SK-N-SH (cell line): ENCODE measurements at places on chromosomes 13 and 19. TPM values are rescaled to one million over a fixed set of nuclear protein-coding genes. Genes with fewer than 3 reads are reported as not detected.

DNA sequence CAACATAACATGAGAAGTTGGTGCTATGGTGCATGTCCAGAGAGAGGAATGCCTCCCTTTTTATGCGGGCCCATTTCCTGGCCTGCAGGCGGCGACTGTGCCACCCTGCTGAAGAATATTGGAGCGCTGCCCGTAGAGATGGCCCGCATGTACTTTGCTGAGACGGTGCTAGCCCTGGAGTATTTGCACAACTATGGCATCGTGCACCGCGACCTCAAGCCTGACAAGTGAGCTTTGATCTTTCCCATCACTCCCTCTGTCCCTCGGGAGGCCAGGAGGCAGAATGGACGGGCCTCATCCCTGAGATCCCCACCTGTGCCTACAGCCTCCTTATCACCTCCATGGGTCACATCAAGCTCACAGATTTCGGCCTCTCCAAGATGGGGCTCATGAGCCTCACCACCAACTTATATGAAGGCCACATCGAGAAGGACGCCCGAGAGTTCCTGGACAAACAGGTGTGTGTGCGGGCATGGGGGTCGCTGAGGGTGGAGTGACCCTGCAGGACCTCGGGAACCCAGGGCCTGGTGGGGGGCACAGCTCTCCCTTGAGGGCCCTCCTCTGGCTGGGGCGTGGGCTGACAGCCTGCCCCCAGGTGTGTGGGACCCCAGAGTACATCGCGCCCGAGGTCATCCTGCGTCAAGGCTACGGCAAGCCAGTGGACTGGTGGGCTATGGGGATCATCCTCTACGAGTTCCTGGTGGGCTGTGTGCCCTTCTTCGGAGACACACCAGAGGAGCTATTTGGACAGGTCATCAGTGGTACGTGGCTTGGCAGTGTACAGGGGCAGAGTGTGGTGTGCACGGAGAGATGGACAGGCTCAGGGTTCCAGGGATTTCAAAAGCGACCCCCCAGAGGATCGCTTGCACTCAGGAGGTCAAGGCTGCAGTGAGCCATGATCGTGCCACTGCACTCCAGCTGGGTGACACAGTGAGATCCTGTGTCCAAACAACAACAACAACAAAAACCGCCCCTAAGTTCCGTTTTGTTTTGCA is 16.2 kb downstream of the DNASE2 start:
- DNase-seq, result no peak

DNA sequence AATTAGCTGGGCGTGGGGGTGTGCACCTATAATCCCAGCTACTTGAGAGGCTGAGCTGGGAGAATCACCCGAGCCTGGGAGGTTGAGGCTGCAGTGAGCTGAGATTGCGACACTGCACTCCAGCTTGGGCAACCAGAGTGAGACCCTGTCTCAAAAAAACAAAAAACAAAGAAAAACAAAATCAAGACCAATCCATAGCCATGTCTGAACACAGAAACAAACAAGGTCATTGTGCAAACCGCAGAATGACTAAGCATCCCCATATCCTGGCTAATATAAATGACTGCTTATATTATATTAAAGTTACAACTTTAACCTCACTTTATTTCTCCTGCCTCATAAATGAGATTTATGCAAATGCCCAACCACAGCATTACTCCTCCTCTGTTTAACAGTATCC is 2.3 kb upstream of the LYPD3 start:
- DNase-seq, result no peak

DNA sequence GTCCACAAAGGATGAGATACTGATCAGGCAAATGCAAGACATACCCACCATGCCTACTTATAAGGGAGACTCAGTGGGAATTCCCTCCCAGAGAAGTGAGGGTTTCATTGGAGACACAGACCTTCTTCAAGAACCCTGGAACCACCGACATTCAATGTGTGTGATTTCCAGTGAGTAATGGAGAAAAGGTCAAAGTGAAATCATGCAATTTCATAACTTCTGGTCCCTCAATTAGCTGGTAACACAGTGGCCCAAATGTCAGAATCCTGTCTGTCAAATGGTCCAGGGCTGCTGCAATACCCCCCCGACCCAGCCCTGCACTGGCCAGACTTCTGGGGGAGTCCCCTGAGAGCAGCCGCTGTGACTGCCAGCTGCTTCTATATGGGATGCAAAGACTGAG is 4.7 kb upstream of the METTL21C start:
- no peak for DNase-seq

GRCh38 chr13:84393981-84394625 is 511.8 kb upstream of the SLITRK1 start:
- DNase-seq, result no peak

DNA sequence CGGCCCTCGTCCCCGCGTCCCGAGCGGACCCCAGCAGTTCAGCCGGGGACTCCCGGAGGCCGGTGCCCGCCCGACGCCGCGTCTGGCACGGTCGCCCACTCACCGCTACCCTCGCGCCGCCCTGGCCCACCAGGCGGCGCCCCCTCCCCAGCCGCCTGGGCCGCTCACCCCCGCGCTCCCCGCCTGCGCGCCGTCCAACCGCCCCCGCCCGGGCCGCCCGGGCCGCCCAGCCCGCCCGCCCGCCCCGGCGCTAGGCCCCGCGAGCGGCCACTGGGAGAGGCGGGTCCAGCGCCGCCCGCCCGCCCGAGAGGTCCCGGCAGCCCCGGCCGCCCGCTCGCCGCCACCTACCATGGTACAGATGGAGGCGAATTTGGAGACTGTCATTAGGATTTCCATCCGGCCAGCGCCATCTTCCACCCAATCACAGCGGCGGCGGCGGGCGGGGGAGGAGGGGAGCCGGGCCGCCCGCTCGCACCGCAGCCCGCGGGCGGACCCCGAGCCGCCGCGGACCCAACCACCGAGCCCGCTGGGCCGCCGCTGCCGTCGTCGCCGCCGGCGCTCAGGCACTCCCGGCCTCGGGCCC is at the start of gene USP12:
USP12 (minus strand) TSS at position 568 of the 583 bp plus-strand sequence; CDS start at position 396, 172 bp downstream.
- DNase-seq, result peak; percentile 86

DNA sequence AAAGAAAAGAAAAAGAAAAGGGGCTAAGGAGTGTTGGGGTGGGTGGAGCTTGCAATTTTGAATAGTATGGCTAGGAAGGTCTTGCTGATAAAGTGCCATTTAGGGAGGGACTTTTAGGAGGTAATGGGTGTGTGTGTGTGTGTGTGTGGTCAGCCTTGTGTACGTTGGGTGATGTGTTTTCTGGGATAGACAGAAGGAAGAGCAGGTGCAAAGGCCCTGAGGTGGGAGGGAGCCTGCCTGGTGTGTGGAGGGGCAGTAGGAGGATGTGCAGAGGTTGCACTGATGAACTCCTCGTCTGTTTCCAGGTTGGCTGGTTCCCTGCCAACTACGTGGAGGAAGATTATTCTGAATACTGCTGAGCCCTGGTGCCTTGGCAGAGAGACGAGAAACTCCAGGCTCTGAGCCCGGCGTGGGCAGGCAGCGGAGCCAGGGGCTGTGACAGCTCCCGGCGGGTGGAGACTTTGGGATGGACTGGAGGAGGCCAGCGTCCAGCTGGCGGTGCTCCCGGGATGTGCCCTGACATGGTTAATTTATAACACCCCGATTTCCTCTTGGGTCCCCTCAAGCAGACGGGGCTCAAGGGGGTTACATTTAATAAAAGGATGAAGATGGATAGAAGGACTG is 30.5 kb upstream of the ADGRE1 start:
- no peak for DNase-seq

DNA sequence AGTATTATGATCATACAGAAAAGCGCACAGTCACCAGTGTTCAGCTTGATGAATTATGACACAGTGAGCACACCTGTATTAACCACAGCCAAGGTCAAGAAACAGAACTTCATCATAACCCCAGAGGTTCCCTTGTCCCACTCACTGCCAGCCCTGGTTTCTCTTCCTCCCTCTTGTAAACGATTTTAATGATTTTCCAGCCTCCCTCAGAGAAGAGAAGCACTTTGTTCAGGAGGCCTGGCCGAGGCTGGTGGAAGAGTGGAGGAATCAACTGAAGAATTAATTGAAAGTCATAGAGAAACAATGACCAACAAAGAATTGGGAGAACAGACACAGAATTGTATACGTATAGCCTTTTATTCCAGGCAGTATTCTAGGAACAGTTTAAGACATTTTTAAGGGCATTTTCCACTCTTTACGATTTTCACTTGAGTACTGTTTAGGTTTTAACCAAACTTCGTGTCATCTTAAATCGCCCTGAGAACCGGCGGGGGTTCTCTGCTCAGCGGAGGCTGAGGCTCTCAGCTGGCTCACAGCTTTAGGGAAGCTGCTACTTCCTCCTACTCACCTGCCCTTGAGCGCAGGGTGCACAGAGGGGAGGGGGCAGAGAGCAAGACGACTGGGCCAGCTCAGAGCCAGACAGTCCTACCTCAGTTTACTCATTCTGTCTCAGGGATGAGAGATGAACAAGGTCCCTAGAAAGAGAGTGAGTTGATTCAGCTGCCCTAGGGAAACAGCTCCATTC is 108.6 kb downstream of the AKAP11 start:
- no peak for DNase-seq

DNA sequence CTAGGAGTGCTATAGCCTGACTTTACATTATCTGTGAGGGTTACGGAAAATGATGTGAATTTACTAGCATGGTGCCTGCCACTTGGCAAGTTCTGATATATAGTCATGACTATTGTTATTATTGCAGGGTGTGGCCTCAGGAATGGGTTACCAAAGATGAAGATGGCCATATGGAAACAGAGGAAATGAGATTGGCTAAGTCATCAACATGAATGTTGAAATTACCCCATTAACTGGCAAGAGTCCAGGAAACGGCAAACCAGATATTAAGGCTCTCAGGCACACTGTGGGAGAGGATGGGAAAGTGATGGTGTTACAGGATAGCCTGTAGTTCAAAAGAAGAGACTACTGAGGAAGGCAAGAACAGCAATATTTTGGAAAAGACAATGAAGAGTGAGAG is 183.3 kb downstream of the KCNRG start:
- DNase-seq, result no peak

GRCh38 chr19:5032101-5032967 is 63.4 kb downstream of the KDM4B start:
- DNase-seq, result no peak

DNA sequence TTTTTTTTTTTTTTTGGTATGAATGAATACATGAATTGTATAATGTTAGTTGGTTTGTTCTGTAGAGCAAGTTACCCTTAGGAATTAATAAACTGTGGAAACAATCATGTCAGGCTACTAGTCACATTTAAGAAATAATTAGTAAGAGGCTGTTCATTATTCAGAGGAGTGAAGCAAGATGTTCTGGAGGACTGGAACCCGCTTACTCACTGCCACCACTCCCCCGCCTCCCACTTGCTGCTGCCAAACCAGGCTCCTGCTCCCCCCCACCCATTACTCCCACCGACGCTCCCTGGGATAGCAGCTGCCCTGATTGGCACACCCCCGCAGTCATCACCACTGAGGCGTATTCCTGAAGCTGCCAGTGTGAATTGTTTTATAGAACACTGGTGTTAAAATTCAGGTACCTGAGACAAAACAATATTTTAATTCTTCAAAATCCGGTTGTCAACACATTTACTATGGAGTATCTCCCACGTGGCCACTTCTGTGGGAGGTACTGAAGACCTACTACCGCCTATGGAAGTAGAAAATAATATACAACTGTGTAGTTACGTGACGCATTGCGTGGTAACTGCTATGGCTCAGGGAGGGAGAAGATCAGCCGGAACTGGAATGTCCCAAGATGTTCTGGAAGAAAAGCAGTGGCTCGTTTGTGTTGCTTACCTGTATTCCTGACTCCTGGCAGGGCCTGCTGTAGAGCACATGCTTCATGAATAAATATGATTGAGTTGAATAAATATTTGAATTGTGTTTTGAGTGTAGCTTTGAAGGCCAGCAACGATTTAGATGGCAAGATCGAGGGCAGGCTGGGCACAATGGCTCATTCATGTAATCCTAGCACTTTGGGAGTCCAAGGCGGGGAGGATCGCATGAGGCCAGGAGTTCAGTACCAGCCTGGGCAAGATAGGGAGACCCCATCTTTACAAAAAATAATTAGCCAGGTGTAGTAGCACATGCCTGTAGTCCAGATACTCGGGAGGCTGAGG is 1.7 kb downstream of the DPY19L3 start:
- DNase-seq, result peak; percentile 36

DNA sequence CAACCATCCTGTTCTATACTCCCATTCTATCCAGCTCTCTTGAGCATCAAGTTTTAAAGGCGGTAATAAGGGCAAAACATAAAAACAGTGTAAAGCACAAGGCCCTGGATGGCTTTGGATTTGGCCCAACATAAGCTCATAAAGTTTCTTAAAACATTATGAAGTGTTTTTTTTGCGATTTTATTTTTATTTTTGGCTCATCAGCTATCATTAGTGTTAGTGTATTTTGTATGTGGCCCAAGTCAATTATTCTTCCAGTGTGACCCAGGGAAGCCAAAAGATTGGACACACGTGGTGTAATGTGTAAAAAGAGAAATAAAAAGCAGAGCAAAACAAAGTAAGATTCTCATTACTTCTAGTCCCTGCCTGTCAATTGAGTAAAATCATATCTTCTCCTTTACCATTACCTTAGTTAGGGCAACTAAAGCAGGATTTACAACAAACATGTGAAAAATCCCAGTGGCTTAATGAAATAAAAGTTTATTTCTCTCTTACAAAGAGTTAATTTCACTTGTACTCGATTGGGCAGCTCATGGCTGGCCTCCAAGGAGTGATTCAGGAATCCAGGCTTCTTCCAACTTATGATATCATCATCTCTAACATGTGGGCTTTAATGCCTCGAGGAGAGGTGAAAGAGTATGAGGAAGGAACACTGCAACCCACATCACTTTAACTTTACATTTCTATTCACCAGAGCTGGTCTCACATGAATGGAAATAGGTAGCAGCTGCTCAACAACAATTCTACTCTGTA is 725.2 kb upstream of the SLITRK1 start:
- DNase-seq, result no peak

- DNase-seq, result no peak
Measured at GRCh38 chr13:50132904-50133357, 117.7 kb downstream of the KCNRG start.

GRCh38 chr13:51556740-51557139 is 27.5 kb upstream of the WDFY2 start:
- DNase-seq, result no peak

GRCh38 chr19:484494-484893 is 11.8 kb upstream of the MADCAM1 start:
- no peak for DNase-seq

DNA sequence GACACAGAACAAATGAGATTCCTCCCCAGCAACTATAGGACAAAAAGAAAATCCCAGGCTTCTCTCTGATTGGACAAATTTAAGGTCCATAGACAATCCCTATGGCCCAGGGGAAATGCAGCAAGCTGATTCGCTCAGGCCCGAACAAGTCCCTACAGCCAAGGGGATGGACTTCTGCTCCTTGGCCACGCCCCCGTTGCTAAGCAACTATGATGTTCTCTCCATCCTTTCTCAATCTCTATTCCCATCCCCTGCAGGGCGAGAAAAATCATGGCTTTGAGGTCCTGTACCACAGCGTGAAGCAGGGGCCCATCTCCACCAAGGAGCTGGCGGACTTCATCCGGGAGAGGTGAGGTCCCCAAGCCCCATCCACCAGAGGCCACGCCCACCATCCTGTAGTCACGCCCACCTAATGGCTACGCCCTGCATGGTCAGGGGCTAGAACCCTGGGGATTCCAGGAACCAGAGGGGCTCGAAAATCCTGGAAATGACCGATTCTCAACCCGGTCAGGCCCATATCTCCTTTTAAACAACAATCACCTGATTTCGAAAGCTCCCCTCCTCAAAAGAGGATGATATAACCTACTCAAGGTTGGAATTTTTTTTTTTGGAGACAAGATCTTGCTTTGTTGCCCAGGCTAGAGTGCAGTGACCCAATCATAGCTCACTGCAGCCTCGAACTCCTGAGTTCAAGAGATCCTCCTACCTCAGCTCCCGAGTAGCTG is 11.4 kb downstream of the FCHO1 start:
- DNase-seq, result peak; percentile 87

The FCGBP gene
- 0.07 and 0.10 TPM in 2 replicates for polyA plus RNA-seq

The ZNF837 gene
- 1.2 and 1.6 TPM in 2 replicates for polyA plus RNA-seq

The C13orf46 gene
- 0.96 and 1.7 TPM in 2 replicates for polyA plus RNA-seq

The CYP4F2 gene
- polyA plus RNA-seq, result 0.11 TPM in 1 of 2 replicates, not detected in the other

The PSPN gene
- polyA plus RNA-seq, result 0.41 and 0.59 TPM in 2 replicates

The IGSF23 gene
- 0.08 and 0.10 TPM in 2 replicates for polyA plus RNA-seq
